T-helper 2 cell (primary cell): ENCODE measurements at places on chromosomes 2 and 18.

GRCh38 chr18:70172225-70172624 is 33.3 kb downstream of the RTTN start:
- DNase-seq = no peak

- no peak for DNase-seq
These were observed 6.8 kb downstream of the MAL start for GRCh38 chr2:95032341-95032740.

DNA sequence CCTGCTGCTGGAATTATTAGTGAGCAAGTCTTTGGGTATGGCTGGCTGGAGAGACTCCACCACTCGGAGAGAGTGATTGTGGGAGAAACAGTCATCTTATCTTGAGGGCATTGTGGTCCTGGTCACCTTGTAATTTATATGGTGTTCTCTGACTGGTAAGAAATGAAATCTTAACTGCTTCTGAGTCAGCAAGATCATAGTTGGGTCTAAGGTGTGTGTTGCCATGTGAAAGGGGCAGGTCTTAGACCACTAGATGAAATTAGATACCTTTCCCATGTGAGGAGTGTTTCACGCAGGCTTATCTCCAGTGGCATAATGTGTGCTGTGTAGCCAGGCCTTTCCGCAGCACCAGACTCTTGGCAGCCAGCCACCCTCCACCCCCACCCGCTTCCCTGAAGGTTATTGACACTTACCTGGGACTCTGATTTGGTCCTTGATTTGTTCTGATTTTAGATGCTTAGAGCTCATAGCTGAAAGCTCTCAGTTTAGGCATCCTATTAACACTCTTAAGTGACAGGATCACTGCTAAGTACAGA is 7.7 kb downstream of the MAPRE3 start:
- DNase-seq = no peak

- DNase-seq = no peak
These were observed 157.5 kb downstream of the ZFP36L2 start for GRCh38 chr2:43068631-43069517.

DNA sequence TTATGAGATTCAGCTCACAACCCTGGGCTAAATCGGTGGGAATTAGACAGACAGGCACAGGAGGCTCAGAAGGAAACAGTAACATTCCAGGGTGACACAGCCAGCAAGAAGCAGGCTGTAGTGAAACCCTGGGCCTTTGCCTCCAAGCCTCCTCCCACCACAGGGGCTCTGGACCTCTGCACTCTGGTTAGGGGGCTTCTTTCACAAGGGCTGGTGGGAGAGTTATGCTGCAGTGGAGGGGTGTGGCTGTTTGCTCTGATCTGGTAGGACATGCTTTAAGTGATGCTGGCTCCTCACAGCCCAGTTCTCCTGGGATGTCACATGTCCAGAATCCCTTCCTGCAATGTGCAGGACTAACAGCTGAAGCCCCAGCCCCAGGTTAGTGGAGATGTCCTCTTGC is 109.9 kb downstream of the TGFA start:
- DNase-seq = no peak
